Progenitor cell of endocrine pancreas (in vitro differentiated cells): ENCODE measurements at places on chromosomes 2 and 18. TPM values are rescaled to one million over a fixed set of nuclear protein-coding genes. Genes with fewer than 3 reads are reported as not detected.
A peak's percentile ranks its signal among the peaks of the same experiment; 100 is the strongest.

The SLC9A2 gene
- 1.6 TPM in 2 replicates for total RNA-seq

GRCh38 chr18:3914833-3915610 lies 465.1 kb downstream of the TGIF1 start:
- H3K36me3 ChIP-seq: no peaks in the 10 kb centered on the region
- no peak overlapping the region for H3K27ac ChIP-seq
- no peak overlapping the region for H3K4me3 ChIP-seq

DNA sequence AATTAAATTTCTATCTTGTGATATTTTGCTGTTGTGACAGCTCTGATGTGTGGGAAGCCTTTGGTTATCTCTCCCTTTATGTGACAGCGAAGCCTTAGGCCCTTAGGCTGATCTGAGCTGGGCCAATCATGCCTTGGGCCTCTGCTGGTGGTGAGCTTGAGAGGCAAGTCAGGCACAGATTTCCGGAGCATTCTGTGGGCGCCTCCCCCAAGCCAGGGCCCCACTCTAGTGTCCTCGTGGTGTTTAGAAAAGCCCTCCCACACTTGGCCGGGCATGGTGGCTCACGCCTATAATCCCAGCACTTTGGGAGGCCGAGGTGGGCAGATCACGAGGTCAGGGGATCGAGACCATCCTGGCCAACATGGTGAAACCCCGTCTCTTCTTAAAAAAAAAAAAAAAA lies 239.8 kb downstream of the SH3RF3 start:
- no peak overlapping the region for H3K27ac ChIP-seq
- no peak for DNase-seq
- no peaks in the 10 kb centered on the region for H3K36me3 ChIP-seq
- H3K4me1 ChIP-seq: peaks cover 1% of the 10 kb centered on the region

GRCh38 chr2:128316777-128317180 lies 1.9 kb downstream of the HS6ST1 start:
- peak overlapping the region; percentile 86 for H3K27ac ChIP-seq
- peaks cover 14% of the 10 kb centered on the region for H3K27me3 ChIP-seq
- peaks cover 31% of the 10 kb centered on the region for H3K4me1 ChIP-seq
- DNase-seq: peak; percentile 8

The SNX17 gene
- 81.2 and 89.3 TPM in 2 replicates for total RNA-seq

The KIF1A gene
- 132 and 140 TPM in 2 replicates for total RNA-seq

DNA sequence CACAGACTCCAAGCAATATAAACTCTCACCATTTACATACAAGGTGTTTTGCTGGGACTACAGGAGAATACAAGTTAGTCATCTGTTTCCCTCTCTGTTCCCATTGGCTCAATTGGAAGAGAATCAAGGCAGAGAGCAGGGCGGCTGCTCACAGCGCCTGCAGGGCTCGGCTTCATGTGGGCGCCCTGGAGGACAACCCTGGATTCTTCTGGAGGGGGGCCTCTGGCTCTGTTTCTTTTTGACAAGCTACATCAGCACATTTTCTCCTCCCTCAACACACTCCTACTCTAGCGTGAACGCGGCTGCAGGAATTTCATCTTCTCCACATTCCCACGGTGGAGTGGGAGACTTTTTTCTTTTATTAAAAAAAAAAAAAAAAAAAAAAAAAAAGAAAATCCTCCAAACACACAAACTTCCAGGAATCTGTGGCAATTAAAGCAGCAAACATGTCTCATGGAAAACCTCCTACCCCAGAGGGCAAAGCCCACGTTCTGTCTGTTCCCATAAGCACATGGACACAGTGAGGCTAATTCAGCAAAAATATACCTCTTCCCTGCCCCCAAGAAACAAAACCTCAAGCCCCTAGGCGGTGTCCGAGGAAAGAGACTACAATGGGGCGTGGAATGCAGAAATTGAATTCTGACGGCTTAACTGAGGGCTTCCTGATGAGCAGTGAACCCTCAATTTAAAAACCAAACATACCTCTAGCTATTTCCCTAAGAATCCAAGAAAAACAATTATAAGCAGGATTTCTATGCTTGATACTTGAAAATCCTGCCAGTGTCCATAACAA lies 50.6 kb downstream of the PARD6G start:
- no peak overlapping the region for H3K4me3 ChIP-seq
- no peak for DNase-seq
- no peak overlapping the region for H3K27ac ChIP-seq
- H3K27me3 ChIP-seq: no peaks in the 10 kb centered on the region
- peaks cover 2% of the 10 kb centered on the region for H3K36me3 ChIP-seq
